ENCODE measurements at places on chromosomes 3 and 15. TPM values are rescaled to one million over a fixed set of nuclear protein-coding genes. Genes with fewer than 3 reads are reported as not detected.

Gene ROPN1
- not detected for polyA plus RNA-seq

Gene XIRP1
- polyA plus RNA-seq: not detected

Gene POPDC2
- 2.2 TPM for polyA plus RNA-seq

Gene ACKR2
- polyA plus RNA-seq: not detected

Gene SAXO2
- polyA plus RNA-seq: 4.2 TPM

Gene CHRFAM7A
- not detected for polyA plus RNA-seq

Gene LRRC31
- polyA plus RNA-seq: not detected

Gene RLBP1
- polyA plus RNA-seq: not detected

Gene PSMA4
- polyA plus RNA-seq: 169 TPM

Gene FES
- polyA plus RNA-seq: 7.7 TPM

Gene IL16
- polyA plus RNA-seq: 301 TPM

Gene SLC2A2
- polyA plus RNA-seq: not detected

Gene BBX
- 112 TPM for polyA plus RNA-seq

Gene NPAP1
- polyA plus RNA-seq: not detected

Gene SPESP1
- polyA plus RNA-seq: 1.3 TPM

Gene BBS4
- 9.2 TPM for polyA plus RNA-seq

Gene GPR62
- polyA plus RNA-seq: not detected

Gene CSPG5
- 0.41 TPM for polyA plus RNA-seq

Gene CELSR3
- 0.59 TPM for polyA plus RNA-seq

Gene REC114
- polyA plus RNA-seq: not detected

Gene FETUB
- polyA plus RNA-seq: not detected

Gene ANXA2
- polyA plus RNA-seq: 462 TPM

Gene P2RY12
- 1.7 TPM for polyA plus RNA-seq

Gene VGLL3
- polyA plus RNA-seq: not detected

Gene B2M
- polyA plus RNA-seq: 23,226 TPM

Gene CPN2
- not detected for polyA plus RNA-seq

Data from IgD-negative memory B cell (primary cell).